ENCODE measurements at places on chromosomes 12 and 14. TPM values are rescaled to one million over a fixed set of nuclear protein-coding genes. Genes with fewer than 3 reads are reported as not detected.

Gene KCNMB4
- 1.6 TPM for total RNA-seq

Gene RND1
- total RNA-seq, result 0.26 TPM

Gene AICDA
- total RNA-seq, result not detected

Gene PIANP
- 1.3 TPM for total RNA-seq

Gene HOXC4
- total RNA-seq, result 1.2 TPM

Gene GARIN6
- not detected for total RNA-seq

Gene ANGEL1
- total RNA-seq, result 10.4 TPM

Gene ADAM20
- 2.4 TPM for total RNA-seq

Gene RBM23
- 52.3 TPM for total RNA-seq

Gene TMEM63C
- 0.17 TPM for total RNA-seq

Measured in smooth muscle cell of the pulmonary artery (primary cell).